ENCODE measurements at places on chromosomes 3 and 15.
A peak's percentile ranks its signal among the peaks of the same experiment; 100 is the strongest.

DNA sequence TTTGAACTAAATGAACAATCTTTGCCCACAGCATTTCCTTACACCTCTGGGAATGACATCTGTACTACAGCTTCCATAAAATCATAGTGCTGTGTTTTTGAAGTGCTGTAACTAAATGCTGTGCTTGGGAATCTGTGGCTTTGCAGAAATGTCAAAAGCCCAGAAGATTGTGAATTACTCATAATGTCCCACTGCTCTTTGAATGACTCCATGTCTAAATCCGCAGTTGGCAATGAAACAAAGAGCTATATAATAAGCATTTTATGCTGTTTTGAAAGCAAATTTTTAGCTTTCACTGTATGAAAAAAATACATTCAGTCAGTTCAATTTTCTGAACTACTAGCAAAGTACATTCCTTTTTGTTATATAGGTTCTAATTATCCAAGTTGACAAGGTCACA is 88.6 kb upstream of the ADAMTS17 start:
- no peak for DNase-seq

GRCh38 chr3:81968658-81969057 is 207.2 kb upstream of the GBE1 start:
- DNase-seq, result no peak

DNA sequence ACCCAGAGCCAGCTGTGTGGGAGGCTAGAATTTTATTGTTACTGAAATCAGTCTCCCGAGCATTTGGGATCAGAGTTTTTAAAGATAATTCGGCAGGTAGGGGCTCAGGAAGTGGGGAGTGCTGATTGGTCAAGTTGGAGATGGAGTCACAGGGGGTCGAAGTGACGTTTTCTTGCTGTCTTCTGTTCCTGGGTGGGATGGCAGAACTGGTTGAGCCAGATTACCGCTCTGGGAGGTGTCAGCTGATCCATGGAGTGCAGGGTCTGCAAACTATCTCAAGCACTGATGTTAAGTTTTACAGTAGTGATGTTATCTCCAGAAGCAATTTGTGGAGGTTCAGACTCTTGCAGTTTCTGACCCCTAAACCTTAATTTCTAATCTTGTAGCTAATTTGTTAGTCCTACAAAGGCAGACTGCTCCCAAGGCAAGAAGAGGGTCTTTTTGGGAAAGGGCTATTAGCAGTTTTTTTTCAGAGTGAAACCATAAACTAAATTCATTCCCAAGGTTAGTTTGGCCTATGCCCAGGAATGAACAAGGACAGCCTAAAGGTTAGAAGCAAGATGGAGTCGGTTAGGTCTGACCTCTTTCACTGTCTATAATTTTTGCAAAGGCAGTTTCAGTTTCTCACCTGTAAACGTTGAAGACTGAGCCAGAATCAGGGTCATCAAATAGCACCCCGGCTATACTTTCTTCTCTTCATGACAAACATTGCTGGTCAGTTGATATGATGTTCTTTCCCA is 28.2 kb downstream of the FLNB start:
- no peak for DNase-seq

DNA sequence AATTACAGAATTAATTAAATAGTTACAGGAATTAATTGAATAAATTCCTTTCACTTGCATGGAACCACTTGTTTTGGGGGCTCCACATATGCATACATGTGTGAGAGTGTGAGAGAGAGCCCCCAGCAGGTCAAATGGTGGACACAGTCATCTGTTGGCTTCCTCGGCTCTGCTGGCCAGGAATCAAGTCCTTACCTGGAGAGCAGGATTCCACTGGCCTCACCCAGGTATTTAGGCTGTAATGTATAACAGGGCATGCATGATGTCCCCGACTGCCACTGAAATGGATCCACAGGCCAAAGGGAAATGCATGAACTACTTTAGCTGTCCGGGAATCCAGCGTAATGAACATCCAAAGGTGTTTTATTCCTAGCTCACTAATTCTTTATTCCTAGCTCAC is 139.7 kb upstream of the SMAD3 start:
- DNase-seq, result no peak

DNA sequence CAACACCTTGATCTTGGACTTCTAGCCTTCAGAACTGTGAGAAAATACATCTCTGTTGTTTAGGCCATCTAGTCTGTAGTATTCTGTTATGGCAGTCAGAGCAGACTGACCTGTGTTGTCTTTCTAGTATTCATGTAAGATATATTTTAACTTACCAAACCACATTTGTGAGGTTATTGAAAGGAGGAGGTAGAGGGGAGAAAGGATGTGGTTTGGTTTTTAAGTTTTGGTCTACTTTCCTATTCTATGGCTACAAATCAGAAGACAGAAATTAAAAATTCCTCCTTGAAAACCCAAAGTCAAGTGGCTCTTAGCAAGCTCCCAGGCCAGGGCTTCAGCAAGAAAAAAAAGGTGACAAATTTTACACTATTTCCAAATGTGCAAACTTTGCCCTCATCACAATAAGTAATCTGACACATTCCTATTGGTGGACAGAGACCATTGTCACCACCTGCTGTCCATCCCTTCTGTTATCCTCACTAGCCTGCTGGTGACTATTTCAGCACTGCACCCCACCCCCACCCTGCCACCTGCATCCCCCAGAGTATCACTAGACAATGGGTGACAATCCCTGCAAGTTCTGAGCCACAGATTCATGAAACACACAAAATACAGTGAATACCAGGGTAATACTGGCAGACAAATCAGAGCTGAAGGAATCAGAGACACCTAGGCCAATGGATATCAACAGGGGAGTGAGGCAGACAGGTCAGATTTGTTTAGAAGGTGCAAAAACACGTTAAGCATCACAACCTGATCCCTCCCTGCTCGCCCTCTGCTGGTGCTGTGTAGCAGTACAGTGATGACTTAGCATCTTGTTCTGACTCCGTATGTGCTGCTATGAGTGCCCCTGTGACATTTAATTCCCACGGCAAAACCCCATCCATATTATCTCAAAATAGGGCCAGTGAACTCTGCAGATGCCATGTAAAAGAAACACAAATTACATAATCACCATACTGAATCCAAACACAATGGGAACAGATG is 79.0 kb upstream of the DCLK3 start:
- DNase-seq, result no peak

- DNase-seq, result no peak
Observed at GRCh38 chr3:117820658-117821299, 1111.2 kb downstream of the TUSC7 start.

- no peak for DNase-seq
Observed at GRCh38 chr3:66738625-66739365, 238.0 kb upstream of the LRIG1 start.

GRCh38 chr3:27533718-27534573 is 49.8 kb upstream of the SLC4A7 start:
- DNase-seq, result no peak

- DNase-seq, result no peak
Observed at GRCh38 chr3:32288819-32289218, 50.3 kb downstream of the CMTM8 start.

- no peak for DNase-seq
Observed at GRCh38 chr15:51982770-51983103, 11.2 kb upstream of the LEO1 start.

- no peak for DNase-seq
Observed at GRCh38 chr3:101996832-101997231, 147.5 kb downstream of the NFKBIZ start.

DNA sequence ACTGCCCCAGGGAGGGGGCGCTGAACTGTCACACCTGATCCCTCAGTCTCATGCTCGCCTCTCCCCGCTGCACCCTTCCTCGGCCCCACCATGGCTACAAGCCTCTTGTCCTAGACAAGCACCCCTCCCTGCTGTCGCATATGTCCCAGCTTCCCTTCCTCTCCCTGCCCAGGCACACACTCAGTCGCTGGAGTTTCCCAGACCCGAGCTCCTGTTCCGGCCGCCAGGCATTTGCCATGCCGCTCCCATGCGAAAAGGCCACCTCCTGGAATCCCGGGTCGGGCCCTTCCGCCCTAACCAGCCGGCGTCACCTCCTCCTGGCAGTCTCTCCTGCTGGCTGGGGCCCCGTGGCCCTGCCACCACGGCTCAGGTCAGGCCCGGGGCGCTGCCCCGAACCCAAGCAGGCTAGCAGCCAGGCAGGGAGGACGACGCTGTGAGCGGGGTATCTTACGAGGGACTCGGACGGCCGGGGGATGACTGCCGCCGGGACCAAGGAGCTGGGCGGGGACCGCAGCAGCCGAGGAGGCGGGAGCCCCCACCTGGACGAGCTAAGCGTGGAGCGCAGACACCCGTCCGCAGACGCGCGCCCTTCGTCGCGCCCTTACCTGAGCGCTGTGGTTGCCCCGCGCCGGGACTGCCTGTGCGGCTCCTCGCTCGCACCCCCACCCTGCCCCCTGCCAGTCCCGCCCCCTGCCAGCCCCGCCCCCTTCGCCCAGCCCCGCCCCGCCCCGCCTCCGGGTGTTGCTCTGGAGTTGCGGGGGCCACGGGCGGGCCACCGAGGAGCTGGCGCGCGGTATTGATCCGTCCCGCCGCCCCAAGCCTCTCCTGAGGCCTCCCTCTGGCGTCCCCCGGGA is at the start of gene ALS2CL:
Gene ALS2CL (minus strand): TSS at position 642 of the 854 bp plus-strand sequence. CDS start 4,239 bp downstream, outside the sequence.
- DNase-seq, result peak; percentile 16

- DNase-seq, result no peak
Observed at GRCh38 chr3:59641169-59641899, 591.5 kb upstream of the CFAP20DC start.

- DNase-seq, result no peak
Observed at GRCh38 chr3:87053553-87053952, 62.6 kb upstream of the VGLL3 start.

- DNase-seq, result no peak
Observed at GRCh38 chr15:75225951-75226732, 24.5 kb downstream of the C15orf39 start.
